Astrocyte of the hippocampus (primary cell): ENCODE measurements at places on chromosomes 6 and 20.

DNA sequence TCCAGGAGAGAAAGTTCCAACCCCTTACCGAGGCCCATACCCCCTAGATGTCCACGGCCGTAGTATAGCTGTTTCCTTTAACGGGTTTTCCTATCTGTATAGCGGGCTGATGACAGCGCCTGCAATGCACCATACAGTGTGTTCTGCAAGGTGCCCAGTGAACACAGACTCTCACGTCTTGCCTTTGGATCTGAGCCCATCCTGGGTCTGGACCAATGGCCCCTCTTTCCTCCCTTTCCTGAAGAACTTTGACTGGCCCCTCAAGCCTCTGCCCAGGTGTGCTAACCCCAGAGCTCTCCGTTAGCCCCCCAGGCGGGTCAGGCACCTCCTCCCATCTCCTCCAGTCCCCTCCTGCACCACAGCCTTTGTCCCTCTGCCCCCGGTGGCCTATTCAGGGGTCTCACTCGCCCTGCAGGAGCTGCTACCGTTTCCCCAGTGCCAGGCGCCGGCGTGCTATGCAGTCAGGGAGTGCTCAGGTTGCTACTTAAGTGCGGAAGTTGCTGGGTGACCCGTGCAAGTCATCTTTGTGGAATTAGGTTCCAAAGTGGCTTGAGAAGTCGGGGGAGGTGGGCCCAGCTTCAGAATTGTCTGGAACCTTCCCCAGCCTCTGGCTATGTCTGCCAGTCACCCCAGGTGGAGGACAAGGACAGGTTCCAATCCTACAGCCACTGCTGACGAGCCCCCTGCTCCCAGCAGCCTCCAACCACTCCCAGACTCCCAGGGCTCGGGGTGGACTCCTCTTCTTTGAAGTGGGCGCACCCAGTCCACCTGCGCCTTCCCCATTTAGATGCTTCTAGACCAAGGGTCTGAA, 35.0 kb upstream of the ZBP1 start:
- peak; percentile 15 for DNase-seq

- peak; percentile 53 for DNase-seq
Observed at GRCh38 chr6:34792605-34793500, 970 bp downstream of the BLTP3A start.

DNA sequence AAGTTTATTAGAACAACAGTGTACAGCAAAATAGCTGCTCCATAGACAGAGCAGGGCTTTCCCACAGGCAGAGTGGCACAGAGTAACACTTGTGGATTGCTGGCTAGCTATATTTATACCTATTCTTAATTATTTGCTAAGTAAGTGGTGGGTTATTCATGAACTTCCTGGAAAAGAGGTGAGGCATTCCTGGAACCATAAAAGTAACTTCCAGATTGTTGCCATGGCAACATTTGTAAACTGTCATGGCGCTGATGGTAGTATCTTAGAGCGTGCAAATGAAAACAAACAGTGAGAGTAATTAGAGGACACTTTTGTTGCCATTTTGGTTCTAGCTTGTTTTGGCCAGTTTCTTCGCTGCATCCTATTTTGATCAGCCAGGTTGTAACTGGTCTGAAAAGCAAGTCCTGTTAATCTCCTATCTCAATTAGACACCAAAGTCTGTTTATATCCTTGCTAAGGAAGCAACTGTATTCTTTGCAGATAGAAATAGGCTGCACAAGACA, 23.9 kb downstream of the DEFB114 start:
- DNase-seq, result no peak

GRCh38 chr6:50889935-50890334, 71.3 kb downstream of the TFAP2B start:
- DNase-seq, result no peak

DNA sequence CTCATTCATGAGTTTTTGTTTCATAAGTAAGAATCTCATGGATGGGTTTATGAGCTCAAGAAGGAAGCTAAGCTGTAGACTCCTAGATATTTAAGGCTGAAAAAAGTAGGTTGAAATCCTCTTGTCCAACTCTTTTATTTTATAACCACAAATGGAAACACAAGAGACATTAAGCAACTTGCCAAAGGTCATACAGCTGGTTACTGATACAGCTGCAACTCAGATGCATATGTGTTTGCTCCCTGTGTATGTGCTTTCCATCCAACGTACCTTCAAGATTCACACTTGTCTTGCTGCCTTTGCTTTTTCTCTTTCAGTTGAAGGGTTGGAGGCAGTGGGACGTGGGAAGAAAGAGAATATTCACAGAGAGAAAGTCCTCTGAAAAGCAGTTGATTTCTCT, 153.5 kb upstream of the STMND1 start:
- DNase-seq, result no peak

DNA sequence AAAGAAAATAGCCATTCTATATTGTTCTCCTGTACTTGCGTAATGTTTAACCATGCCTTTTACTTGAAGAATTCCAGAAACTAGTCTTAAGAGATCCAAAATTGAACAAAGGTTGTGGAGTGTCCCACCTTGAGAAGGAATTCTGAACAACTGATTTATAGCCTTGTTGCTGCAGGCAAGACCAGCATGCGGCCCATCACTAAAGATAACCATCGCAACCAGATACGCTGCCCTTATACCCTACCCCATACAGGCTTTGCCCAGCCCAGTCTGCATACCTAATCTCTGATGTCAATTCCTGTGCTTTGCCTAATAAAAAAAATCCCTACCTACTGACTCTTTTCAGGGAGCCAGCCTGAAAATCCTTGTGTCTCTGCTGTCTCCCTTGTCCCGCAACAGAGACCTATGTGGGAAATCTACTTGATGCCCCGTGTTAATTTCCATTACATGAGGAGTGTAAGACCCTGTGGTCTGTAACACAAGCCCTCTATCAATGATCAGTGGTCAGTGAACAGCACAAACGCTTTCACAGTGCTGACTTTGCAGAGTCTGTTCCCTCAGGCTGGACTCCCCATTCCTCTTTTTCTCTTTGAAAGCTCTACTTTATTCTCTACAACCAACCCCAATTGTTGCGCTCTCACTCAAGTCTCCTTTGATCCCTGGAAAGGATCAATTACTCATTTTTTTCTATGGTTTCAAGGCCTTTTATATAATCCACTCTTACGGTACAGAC, 125.7 kb upstream of the BTBD3 start:
- no peak for DNase-seq
